Memory B cell (primary cell): ENCODE measurements at places on chromosomes 1 and 21.

- DNase-seq, result no peak
- peaks cover 34% of the 10 kb centered on the region for H3K4me1 ChIP-seq
- H3K27ac ChIP-seq, result no peak overlapping the region
Measured at GRCh38 chr1:27626031-27626935, 8.7 kb downstream of the FGR start.

- no peak overlapping the region for H3K4me3 ChIP-seq
- no peak for DNase-seq
- H3K27me3 ChIP-seq, result no peaks in the 10 kb centered on the region
- no peak overlapping the region for H3K27ac ChIP-seq
Measured at GRCh38 chr1:196152975-196153374, 455.3 kb downstream of the KCNT2 start.

DNA sequence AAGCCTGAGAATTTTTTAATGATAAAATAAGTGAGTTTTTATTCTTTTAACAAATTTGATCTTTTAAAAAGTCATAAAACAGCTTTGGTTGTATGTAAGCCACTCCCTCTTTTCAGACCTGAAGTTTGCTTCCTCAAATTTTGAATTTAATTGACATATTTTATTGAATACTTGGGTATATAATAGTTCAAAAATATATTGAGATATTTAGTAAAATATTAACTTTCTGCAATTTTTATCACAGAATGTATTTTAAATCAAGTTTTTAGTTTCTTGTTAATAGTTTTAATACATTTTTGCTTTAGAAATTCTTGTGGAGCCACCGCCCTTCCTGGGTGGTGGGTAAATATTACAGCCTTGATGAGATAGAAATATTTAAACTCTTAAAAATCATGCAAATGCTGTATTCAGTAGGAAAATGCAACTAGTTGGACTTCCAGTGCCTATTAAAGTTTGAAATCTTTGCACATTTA lies 867 bp downstream of the PTPRC start:
- peak overlapping the region; percentile 96 for H3K27ac ChIP-seq
- peaks cover 20% of the 10 kb centered on the region for H3K36me3 ChIP-seq
- peaks cover 46% of the 10 kb centered on the region for H3K4me1 ChIP-seq
- DNase-seq, result no peak
- no peaks in the 10 kb centered on the region for H3K27me3 ChIP-seq

DNA sequence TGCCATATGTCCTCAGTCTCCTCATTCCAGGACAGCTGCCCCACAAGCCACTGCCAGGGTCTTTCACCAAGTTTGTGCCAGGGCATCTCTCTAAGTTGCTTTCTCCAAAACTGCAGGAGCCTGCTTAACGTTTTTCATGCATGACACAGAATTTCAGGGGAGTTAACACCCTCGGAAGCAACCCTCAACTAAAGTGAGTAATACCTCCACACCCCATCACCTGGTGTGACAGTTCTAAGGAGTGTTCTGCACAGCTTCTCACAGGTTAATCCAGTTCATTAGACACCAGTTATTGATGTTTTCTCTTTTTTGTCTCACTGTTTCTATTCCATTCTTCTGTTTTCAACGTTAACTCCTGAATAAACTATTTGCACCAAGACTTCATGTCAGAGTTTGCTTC lies 115.0 kb downstream of the BACH1 start:
- H3K4me3 ChIP-seq, result no peak overlapping the region
- H3K27ac ChIP-seq, result no peak overlapping the region
- H3K27me3 ChIP-seq, result no peaks in the 10 kb centered on the region
- no peak for DNase-seq

DNA sequence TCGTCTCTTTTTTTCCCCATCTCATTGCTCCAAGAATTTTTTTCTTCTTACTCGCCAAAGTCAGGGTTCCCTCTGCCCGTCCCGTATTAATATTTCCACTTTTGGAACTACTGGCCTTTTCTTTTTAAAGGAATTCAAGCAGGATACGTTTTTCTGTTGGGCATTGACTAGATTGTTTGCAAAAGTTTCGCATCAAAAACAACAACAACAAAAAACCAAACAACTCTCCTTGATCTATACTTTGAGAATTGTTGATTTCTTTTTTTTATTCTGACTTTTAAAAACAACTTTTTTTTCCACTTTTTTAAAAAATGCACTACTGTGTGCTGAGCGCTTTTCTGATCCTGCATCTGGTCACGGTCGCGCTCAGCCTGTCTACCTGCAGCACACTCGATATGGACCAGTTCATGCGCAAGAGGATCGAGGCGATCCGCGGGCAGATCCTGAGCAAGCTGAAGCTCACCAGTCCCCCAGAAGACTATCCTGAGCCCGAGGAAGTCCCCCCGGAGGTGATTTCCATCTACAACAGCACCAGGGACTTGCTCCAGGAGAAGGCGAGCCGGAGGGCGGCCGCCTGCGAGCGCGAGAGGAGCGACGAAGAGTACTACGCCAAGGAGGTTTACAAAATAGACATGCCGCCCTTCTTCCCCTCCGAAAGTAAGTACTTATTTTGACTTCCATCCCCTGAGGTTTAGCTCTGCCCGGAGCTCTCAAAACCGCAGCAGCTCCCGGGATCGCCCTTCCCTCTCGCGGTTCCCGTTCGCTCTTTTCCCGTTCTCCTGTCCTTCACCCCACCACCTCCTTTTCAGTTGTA lies 1.5 kb downstream of the TGFB2 start:
- H3K36me3 ChIP-seq, result no peaks in the 10 kb centered on the region
- H3K4me3 ChIP-seq, result no peak overlapping the region
- DNase-seq, result peak; percentile 13

GRCh38 chr1:47616906-47617305 lies 179.1 kb downstream of the FOXD2 start:
- peaks cover 6% of the 10 kb centered on the region for H3K27me3 ChIP-seq
- H3K36me3 ChIP-seq, result no peaks in the 10 kb centered on the region
- no peaks in the 10 kb centered on the region for H3K4me1 ChIP-seq
- H3K4me3 ChIP-seq, result no peak overlapping the region
- H3K27ac ChIP-seq, result no peak overlapping the region

GRCh38 chr1:25738499-25738898 lies 61.5 kb upstream of the SELENON start:
- no peak for DNase-seq
- no peaks in the 10 kb centered on the region for H3K36me3 ChIP-seq
- H3K4me1 ChIP-seq, result no peaks in the 10 kb centered on the region
- H3K27ac ChIP-seq, result no peak overlapping the region

- H3K36me3 ChIP-seq, result peaks cover 5% of the 10 kb centered on the region
- peak overlapping the region; percentile 36 for H3K27ac ChIP-seq
- peaks cover 11% of the 10 kb centered on the region for H3K4me1 ChIP-seq
- DNase-seq, result no peak
- no peaks in the 10 kb centered on the region for H3K27me3 ChIP-seq
- no peak overlapping the region for H3K4me3 ChIP-seq
Measured at GRCh38 chr1:99751877-99752504, 14.4 kb downstream of the FRRS1 start.

DNA sequence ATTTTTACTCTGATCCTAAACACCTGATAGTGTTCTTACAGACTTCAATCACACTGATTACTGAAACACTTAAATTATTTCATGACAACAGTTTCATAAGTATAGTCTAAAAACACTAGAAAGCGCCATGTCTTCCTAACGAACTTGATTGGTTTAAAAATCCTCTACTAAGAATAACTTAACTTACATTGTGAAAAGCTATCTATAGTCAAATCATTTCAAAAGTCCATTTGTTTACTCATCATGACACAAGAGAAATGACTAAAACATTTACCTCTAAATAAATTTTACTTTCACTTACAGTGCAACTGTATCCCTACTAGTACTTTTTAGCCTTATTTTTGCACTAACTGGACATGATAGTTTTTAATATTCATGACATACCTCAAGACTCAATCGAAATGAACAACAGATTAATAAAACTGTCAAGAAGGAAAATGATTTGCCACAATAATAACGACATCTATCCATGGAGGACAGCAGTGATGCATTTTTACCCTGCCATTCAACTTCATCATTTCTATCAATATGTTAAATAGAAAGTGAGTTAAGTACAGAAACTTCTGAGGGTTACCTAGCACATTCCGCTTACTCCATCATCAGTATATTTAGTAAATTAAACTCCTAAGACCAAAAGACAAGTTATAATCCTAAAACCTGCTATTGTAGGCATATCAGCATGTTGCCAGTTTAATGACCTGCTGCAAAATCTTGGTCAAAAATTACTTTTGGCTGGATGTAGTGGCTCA lies 38.4 kb downstream of the AHCTF1 start:
- no peaks in the 10 kb centered on the region for H3K27me3 ChIP-seq
- H3K27ac ChIP-seq, result peak overlapping the region; percentile 58
- no peak overlapping the region for H3K4me3 ChIP-seq
- H3K4me1 ChIP-seq, result no peaks in the 10 kb centered on the region

GRCh38 chr1:226519716-226520598 lies 28.6 kb upstream of the STUM start:
- H3K27me3 ChIP-seq, result peaks cover 5% of the 10 kb centered on the region
- no peaks in the 10 kb centered on the region for H3K4me1 ChIP-seq
- DNase-seq, result no peak
- H3K36me3 ChIP-seq, result peaks cover 2% of the 10 kb centered on the region
- no peak overlapping the region for H3K4me3 ChIP-seq

DNA sequence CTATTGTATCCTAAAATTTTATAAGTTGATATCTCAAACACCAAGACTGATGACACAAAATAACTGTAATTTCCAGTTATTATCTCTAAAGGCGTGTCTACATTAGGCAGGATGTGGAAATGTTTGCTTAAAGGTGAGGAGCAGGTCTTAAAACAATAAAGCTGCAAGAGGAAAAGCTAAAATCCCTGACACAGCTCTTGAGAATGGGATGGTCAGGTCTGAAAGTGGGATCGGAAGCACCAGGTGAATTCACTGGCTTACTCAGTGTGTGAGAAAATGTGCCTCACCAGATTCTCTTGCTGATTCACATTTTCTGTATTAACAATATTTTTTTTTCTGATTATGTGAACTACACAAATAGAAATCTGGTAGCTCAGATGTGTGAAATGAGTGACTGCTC lies 421.9 kb upstream of the ADAMTS5 start:
- H3K4me1 ChIP-seq, result no peaks in the 10 kb centered on the region
- H3K4me3 ChIP-seq, result no peak overlapping the region
- H3K36me3 ChIP-seq, result no peaks in the 10 kb centered on the region
- no peaks in the 10 kb centered on the region for H3K27me3 ChIP-seq
- H3K27ac ChIP-seq, result no peak overlapping the region
- DNase-seq, result no peak

DNA sequence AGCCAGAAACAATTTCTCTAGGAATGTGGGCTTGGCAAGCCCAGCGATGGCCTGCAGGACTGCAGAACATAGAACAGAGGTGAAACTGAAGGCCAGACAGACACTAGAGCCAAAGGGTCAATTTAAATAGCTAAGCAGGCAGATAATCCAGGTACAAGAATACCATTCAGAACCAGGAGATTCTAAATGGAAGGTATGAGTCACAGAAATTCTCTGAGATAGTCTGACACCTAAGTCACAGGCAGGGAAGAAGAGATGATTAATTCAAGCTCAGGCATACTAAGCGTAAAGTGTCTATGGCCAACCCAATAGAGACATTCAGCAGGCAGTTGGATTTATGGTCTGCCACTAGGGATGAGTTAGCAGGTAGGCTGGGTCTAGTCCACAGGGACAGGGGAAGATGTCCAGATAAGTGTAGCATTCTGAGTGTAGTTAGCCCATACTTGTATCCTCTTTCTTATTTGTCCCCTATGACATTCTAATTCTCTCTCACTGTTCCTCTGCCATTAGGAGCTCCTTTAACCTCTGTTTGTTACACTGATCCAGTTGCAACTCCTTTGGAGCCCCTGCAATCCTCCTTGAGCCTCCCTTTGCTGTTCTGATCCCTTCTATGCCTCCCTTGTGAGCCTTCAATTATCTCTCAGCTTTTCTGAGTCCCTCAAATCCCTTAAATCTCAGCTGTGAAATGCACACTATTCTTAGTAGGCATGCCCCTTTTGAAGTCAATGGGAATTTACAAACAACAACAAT lies 383.8 kb downstream of the LMO4 start:
- no peak for DNase-seq
- H3K4me1 ChIP-seq, result peaks cover 2% of the 10 kb centered on the region
- H3K36me3 ChIP-seq, result no peaks in the 10 kb centered on the region
- no peak overlapping the region for H3K27ac ChIP-seq

GRCh38 chr1:59673573-59674450 lies 140.9 kb upstream of the HOOK1 start:
- H3K4me3 ChIP-seq, result no peak overlapping the region
- H3K4me1 ChIP-seq, result no peaks in the 10 kb centered on the region
- H3K36me3 ChIP-seq, result peaks cover 5% of the 10 kb centered on the region
- no peak overlapping the region for H3K27ac ChIP-seq

GRCh38 chr1:97906567-97907241 lies 14.1 kb downstream of the DPYD start:
- no peak for DNase-seq
- no peak overlapping the region for H3K4me3 ChIP-seq
- H3K4me1 ChIP-seq, result no peaks in the 10 kb centered on the region
- no peak overlapping the region for H3K27ac ChIP-seq

- peaks cover 7% of the 10 kb centered on the region for H3K27me3 ChIP-seq
- H3K4me1 ChIP-seq, result no peaks in the 10 kb centered on the region
- DNase-seq, result no peak
Measured at GRCh38 chr1:65231718-65232330, 77.5 kb upstream of the DNAJC6 start.

DNA sequence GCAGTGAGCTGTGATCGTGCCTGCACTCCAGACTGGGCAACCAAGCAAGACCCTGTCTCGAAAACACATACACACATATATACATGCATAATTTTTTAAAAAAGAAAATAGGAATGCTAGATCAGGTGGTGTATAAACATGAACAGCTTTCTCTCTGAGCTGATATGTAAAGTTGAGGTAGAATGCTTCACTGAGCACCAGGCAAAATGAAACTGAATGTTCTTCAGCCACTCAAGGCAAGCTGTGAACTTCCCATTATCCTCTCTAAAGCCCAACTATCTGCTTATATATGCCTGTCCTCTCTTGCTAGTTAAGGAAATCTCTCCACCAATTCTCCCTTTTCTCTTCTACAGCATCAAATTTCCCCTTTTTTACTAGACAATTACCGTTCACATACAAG lies 93.0 kb downstream of the NUF2 start:
- peaks cover 7% of the 10 kb centered on the region for H3K27me3 ChIP-seq
- H3K4me1 ChIP-seq, result peaks cover 21% of the 10 kb centered on the region
- H3K27ac ChIP-seq, result no peak overlapping the region
- no peak overlapping the region for H3K4me3 ChIP-seq
- H3K36me3 ChIP-seq, result no peaks in the 10 kb centered on the region

GRCh38 chr21:44969931-44970755 lies 30.3 kb downstream of the SLX9 start:
- H3K27ac ChIP-seq, result no peak overlapping the region
- no peaks in the 10 kb centered on the region for H3K27me3 ChIP-seq
- peaks cover 12% of the 10 kb centered on the region for H3K36me3 ChIP-seq
- DNase-seq, result no peak
- no peak overlapping the region for H3K4me3 ChIP-seq
- H3K4me1 ChIP-seq, result peaks cover 6% of the 10 kb centered on the region

DNA sequence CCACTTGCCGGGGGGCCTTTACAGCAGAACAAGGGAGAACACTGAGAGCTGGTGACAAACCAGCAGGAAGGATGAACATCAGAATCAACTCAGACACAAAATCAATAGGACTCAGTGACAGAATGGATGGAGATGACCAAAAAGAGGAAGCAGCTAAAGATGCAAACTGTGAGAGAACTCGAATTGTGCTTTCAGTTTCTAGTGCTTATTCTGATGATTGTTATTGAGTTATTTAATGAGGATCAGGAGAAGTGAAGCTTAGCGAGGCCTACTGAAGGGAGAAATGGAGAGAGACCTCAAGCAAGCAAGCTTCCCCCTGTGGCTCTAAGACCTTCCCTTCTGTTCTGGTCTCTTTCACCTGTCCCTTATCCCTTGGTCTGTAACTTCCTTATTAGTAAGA lies 30.3 kb upstream of the TMEM125 start:
- peak overlapping the region; percentile 82 for H3K27ac ChIP-seq
- peak overlapping the region; percentile 2 for H3K4me3 ChIP-seq
- no peak for DNase-seq
- H3K27me3 ChIP-seq, result no peaks in the 10 kb centered on the region
- peaks cover 30% of the 10 kb centered on the region for H3K4me1 ChIP-seq
